ENCODE measurements at places on chromosomes 7 and 10.

- no peak for DNase-seq
Observed at GRCh38 chr7:79806161-79806734, 328.4 kb upstream of the GNAI1 start.

DNA sequence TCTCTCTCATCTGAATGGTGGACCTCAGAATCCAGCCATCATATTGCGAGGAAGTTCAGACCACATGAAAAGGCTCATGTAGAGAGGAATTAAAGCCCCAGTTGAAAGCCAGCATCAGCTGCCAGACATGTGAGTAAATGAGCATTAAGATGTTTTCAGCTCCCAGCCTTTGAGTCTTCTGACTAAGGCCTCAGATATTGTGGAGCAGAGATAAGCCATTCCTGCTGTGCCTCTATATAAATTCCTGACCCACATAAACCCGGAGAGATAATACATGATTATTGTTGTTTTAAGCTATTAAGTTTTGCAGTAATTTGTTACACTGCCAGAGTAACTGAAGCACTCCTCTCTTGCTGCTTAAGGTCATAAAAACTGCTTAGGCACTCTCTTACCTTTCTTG lies 14.6 kb downstream of the FAM149B1 start:
- no peak for DNase-seq

DNA sequence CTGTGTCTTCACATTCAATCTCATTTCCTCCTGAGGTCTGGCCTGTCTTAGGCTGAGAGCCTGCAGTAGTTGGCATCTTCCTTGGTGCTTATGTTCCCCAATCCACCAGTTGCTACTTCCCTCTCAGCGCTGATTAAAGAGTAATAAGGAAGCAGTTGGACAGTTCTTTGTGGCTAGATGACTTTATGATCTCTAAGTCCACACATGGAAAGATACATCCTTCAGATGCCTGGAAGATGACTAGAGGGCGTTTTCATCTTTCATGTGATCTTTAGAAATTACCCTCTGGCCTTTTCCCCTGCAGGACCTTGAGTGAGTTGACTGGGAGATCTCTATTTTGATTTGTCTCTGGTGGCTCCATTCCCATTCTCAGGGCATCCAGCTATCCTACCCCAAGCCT lies 204.5 kb downstream of the GRM3 start:
- no peak for DNase-seq

- DNase-seq = no peak
Observed at GRCh38 chr7:94001396-94001795, 2.8 kb downstream of the BET1 start.

DNA sequence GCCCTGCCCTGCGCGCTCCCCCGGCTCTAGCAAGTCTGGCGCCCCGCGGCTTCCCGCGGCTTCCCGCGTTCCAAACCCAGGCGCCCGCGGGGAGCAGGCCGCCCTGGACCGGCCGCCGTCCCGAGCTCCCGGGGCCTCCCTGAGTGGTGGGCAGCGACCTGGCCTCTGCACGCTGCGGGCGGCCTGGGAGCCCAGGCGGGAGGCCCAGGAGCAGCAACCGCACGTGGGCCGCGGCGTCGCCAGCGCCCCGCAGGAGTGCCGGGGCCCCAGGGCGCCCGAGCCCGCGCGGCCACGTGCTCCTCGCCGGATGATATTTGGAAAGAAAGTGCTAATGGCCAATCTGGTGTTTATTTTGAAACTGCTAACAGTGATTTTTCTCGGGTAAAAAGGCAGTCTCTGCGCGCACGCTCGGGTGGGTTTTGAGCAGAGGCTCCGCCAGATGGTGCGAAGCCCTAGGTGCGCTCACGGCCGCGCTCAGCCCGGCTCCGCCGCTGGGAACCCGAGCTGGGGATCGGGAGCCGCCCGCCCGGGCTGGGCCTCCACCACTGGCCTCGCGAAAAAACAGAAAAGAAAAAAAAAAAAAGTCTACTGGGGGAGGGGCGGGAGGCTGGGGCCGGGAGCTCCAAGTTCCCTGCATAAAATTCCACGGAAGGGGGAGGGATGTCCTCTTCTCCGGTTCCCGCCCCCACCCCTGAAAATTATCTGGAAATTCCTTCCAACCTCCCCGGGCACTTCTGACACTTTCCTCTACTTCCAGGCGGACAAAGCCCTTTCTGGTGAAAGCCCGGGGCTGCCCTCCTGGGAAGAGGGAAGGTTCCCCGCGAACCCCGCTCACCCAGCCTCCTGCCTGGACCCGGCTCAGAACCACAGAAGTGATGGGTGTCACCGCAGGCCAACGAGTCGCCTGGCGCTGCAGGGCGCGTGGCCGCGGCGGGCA lies 4.3 kb downstream of the EBF3 start:
- no peak for DNase-seq

DNA sequence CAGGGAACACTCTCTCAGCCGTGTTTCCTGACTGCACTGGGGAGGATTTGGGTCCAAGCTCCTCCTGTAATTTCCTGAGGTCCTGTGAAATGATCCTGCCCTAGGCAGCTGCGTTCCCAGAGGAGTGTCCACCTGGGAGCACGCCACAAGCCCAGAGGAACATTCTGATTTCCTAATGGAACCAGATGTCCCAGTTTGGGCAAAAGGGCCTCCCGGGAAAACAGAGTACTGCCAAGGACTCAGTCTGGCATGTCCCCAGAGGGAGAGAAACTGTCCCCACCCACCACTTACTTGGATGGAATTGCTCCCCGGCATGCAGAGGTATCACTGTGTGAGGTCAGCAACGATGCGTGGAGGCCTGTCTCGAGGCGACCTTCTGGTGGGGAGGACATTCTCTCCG lies 34.5 kb downstream of the ASB13 start:
- no peak for DNase-seq

GRCh38 chr10:21170216-21170615 lies 273.1 kb upstream of the NEBL start:
- DNase-seq = no peak

DNA sequence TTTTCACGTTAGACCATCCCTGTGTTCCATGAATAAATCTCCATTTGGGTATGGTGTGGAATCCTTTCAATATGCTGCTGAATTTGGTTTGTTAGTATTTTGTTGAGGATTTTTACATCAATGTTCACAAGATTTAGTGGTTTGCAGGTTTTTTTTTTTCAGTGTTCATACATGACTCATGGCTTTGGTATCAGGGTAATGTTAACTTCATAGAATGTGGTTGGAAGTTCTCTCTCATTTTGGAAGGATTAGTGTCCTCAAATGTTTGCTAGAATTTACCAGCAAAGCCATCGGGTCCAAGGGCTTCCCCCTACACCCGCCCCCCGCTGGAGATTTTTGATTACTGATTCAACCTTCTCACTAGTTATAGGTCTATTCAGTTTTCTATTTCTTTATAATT lies 398.0 kb downstream of the NXPH1 start:
- no peak for DNase-seq

- no peak for DNase-seq
Observed at GRCh38 chr10:122853665-122854313, 8.1 kb upstream of the CUZD1 start.

DNA sequence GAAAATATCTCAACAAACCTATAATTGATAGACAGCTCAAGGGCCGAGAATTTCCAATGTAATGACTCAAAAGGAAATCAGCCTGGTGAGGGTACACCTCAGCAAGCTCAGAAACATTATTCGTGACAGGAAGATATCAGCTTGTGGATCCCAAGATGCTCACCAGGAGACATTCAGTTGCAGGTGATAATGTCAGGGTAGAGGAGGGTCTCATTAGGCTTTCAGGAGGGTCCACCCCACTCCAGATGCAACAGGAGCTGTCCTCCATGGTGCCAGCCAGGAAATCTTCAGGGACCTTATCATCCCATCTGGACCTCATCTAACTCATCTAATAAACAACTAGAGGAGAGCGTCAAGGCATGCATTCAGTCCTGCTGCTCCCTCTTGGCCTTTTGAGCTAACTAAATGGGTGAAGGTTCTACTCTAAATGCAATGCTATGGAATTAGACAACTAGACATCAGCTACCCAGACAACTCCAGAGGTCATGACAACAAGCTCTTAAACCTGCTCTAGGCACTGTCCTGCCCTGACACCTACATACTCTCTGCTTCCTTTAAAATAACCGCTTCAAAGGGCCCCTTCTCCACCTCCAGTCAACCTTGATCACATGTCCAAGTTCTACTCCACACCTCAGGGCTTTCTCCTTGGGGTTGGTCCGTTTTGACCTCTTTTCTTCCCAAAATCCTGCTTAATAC lies 4.3 kb upstream of the GIMAP5 start:
- no peak for DNase-seq

- no peak for DNase-seq
Observed at GRCh38 chr10:101687071-101687658, 7.8 kb downstream of the FBXW4 start.

GRCh38 chr10:84440781-84441180 lies 112.4 kb downstream of the CCSER2 start:
- DNase-seq = no peak

DNA sequence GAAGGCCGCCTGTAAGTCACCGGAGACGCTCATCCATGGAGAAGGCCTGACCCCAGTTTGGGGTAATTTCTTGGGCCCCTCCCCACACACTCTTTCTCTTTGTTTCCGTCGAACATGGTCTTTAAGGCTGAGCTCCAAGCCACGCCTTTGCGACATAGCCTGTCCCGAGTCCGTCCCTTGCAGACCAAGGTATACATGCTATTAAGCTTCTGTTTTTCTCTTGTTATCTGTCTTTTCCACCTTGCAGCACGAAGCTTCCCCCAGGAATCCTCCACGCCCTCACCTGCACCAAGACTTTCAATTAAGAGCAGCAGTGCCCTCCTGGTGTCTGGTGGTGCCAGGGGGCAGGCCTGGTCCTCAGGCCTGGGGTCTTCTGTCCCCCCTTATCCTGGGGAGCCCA lies 4.2 kb upstream of the FAM20C start:
- DNase-seq = no peak

DNA sequence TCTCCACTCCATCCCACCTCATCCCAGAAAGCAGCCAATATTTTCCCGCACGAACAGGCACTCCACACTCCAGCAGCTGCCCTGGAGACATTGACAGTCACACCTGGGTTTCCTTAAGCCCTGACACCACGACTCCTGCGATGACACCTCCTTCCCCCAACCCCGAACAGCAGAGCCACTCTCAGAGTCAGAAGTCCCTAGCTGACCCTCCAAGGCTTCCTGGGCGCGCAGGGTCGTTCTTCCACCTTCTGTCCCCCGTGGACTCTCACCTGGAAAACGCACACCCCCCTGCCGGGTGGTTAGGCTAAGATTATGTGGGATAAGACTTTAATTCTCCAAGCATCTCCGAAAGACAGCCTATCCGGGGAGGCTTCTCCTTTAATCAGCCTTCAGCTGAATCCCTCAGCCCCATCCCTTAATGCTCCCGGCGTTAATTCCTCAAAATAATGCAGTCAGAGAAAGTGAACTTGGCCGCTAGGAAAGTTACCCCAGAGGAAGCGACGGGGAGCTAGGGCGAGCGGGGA lies 1.1 kb downstream of the DENND11 start:
- DNase-seq = no peak

DNA sequence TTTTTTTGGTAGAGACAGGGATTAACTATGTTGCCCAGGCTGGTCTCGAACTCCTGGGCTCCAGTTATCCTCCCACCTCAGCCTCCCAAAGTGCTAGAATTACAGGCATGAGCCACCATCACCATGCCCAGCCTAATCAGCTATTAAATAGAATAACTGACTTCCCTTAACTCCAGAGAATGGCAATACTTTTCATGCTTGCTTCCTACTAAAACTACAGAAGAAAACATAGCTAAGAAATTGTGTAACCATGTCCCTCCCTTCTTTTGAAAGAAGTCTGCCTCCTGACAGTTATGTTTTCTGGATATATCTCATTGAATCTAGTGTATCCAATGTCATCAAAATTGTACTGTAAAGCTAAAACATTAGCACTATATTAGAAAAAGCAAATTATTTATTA lies 95.6 kb downstream of the KMT2C start:
- no peak for DNase-seq

DNA sequence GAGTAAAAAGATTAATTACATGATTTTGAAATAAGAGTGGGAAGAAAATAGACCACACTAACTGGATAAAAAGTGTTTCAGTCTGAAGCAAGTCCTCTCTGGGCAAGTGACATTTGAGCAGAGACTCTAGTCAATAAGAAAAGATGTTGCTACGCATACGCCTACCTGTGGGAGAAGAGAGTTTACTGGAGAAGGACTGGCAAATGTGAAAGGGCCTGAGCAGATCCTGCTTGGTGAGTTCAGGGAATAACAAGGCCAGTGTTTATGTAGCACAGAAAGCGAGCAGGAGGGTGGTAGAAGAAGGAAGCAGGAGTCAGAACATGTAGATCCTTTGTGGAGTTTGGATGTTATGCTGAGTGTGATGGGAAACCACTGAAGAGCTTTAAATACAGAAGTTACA lies 43.4 kb downstream of the RAB18 start:
- DNase-seq = no peak

DNA sequence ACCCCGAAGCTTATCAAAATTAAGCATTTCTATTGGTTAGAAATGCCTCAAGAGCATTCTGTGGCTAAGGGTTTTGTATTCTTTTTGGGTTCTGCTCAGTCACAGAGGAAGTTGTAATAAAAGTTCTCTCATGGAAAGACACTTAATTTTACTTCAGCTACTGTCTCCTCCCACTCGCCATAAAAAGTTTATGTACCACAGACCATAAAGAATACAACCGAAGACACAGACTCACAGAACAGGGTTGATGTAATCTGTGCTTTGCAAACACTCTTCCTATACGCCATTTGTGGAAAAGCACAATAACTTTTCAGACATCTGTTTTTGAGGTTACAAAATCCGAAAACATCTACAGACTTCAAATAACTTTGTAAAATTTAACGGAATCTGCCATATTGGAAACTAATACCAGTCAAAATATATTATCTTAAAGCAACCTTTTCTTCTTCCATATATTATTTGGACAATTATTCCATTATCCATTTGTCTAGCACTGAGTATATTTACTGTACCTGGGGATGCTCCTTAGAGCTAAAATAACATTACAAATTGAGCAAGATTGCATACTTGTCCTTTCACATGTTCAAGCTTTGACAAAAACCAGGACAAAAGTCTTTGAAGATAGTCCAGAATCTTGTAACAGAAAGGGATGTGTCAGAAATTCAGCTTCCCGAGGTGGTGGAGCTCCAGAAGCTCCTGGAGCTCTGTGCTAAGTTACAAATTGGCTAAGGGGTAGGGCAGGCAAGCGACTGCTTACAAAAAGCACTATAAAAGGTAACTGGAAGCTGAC lies 219.0 kb upstream of the MEOX2 start:
- no peak for DNase-seq

DNA sequence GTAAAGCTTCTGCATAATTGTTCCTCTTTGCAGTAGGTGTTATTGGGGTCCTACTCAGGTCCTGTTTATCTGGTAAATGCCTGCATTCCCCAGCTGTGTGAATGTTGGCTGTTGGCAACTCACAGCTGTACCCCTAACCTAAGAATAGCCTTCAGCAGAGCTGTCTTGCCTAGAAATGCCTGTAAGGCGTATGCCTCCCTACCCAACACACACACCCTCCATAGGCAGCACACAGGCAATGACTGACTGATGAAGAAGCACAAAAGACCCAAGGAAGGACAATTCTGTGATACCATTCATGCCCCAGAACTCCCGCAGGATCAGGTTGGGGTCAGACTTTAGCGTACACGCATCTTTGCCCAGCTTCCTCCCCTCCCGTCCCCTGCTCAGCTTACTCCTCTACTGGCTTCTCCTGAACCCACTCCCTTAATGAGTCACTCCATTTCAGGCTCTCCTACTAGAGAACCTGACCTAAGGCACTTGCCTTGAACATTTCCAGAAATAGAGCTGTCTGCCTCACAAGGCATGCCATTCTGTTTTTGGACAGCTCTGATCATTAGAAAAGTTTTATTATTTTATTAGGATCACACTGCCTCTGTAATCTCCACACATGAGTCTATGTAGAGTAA lies 99.2 kb upstream of the PIK3CG start:
- no peak for DNase-seq

GRCh38 chr7:100824499-100825214 lies 2.7 kb downstream of the EPHB4 start:
- DNase-seq = no peak
